ENCODE measurements at places on chromosomes 2 and 18.

DNA sequence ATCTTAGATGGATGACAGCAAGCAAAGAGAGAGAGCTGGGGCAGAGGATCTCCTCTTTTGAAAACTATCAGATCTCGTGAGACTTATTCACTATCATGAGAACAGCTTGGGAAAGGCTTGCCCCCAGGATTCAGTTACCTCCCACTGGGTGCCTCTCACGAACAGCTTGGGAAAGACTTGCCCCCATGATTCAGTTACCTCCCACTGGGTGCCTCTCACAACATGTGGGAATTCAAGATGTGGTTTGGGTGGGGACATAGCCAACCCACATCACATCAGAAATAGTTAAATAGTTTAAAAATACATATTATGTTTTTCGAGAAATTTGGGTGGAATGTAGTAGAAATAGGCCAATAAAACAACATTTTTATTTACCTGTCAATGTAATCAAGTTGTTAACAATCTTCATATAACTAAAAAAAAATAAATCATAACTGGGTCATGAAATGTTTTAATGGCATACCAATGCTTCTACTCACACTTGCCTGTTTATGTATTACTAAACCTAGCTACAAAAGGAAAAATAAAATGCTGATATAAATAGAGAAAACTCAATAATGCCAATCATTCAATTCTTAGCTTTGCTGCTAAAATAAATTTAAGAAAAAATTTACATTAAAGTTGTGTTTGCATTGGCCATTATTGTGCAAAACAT, 608.9 kb downstream of the SUCLG1 start:
- no peak for DNase-seq

GRCh38 chr2:89851583-89851905, 1160.1 kb downstream of the RPIA start:
- DNase-seq = no peak

- no peak for DNase-seq
These were observed 258.3 kb downstream of the SETBP1 start for GRCh38 chr18:44938720-44939665.

DNA sequence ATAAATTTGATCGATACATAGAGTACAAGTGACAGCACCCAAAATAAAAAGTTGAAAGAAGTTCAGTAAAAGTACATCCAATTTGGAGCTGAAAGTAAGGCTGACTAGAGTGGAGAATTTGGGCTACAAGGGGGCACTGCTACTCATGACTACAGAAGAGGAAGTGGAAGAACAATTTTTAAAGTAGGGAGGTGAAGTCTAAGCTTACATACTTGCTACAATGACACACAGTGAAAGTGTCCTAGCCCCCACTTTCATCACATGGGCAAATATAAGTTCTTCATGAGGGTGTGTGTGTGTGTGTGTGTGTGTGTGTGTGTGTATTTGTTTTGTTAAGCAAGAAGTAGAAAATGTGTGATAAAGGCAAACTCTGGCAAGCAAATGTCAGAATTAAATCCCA, 45.7 kb downstream of the MAP3K2 start:
- no peak for DNase-seq

GRCh38 chr2:42867093-42868065, 75.0 kb upstream of the HAAO start:
- DNase-seq = no peak

- peak; percentile 20 for DNase-seq
These were observed 57.2 kb downstream of the SOX11 start for GRCh38 chr2:5749347-5749746.

All from head of caudate nucleus (tissue), 42 donors.